ENCODE measurements at places on chromosomes 13 and 19.

DNA sequence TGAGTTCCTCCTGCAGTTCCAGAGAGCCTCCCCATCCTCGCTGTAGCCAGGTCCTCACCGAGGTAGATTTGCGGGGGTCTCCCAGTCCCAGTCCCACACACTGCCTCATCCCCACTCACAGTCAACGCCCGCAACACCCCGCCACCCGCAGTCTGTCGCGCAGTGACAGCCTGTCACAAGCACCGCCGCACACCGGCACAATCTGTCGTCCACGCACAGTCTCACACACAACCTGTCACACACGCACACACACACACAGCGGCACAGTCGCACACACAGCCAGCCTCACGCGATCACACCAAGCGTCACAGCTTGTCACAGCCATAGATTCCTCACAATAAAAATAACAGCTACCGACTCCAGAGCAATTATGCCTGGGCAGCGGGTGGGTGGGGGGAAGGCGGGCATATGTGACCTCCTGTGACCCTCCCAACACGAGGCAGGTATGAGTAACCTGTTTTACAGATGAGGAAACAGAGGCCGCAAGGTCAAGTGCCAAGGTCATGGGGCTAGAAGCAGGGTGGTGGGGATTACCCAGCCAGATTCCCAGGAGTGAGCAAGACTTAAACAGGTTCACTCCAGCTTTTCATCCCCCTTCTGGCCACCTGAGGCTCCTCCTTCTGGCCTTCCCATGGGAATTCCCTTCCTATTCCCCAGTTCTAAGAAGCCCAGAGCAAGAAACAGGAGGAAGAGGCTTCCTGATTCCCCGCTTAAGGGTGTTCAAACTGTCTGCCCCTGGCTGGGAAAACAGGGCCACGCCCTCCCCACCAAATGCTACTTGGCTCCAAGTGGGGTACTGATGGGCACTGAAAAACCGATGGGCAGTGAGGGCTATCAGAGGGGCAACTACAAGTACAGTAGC is 13.9 kb downstream of the NFIX start:
- no peak for DNase-seq

GRCh38 chr13:26821672-26822071 is 61.1 kb upstream of the GPR12 start:
- DNase-seq, result no peak

- no peak for DNase-seq
Measured at GRCh38 chr13:65149687-65150086, 2080.4 kb downstream of the PCDH9 start.

GRCh38 chr19:56508290-56508778 is 679 bp downstream of the ZNF471 start:
- no peak for DNase-seq

DNA sequence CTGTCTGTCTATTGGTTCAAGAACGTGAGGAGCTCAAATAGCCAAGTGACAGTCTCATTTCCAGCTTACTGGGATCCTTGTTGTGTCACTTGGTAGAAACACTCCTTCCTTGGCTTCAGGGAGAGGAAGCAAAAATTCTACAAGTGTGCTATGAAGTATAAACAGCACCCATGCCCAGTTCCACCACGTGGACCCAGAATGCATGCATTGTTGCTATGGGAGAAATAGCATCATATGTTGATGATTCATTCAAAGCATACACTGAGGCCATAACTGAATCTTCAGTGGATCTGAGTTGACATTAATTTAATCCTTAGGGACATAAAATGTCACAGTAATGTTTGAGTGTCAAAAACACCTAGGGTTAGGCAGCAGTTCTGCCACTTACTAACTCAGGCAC is 199.0 kb upstream of the RXFP2 start:
- no peak for DNase-seq

GRCh38 chr13:77696006-77696878 is 1.2 kb upstream of the SLAIN1 start:
- no peak for DNase-seq

DNA sequence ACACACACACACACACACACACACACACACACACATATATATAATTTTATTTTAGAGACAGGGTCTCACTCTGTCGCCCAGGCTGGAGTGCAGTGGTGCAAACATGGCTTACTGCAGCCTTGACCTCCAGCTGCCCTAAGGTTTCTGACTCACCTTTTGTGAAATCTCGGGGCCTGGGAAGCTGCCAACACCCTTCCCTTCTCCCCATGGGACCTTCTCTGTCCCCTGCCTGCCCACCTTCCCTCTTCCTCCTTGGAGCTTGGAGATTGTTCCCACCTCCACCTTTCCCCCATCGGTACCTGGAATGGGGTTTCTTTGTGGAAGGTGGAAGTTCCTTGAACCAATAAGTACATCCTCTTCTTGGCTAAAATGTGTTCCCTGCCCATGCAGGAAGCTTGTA is 6.3 kb downstream of the ARRDC5 start:
- no peak for DNase-seq

GRCh38 chr19:10838377-10838776 is 2.4 kb upstream of the TMED1 start:
- no peak for DNase-seq

Data from stimulated activated CD4-positive, alpha-beta T cell treated with anti-CD3 and anti-CD28 coated beads, Interleukin-15, amount 100 ng/mL, for 48 hours (primary cell).